ENCODE measurements at places on chromosomes 1 and 21.

DNA sequence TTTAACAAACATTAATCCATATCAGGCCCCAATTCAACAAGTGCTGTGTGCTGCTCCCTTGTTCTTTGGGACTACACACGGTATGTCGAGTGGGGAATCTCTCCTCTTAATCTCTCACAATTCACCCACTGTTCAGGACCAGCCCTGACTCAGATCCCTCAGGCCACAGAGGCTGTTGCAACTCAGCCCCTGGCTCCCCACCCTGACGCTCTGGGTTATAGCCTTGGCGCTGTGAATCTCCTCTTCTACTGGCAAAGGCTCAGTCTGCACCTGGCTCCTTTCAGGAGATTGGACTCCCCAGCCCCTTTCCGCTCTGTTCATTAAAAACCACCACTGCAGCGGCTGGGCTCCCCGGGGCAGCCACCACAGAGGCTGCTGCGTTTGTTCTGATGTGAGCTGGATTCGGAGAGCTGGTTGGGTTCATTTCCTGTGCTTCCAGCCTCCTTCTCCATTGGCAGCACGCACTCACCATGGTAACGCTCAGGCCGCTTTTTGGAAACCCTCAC, 13.0 kb downstream of the CAPN8 start:
- no peak overlapping the region for H3K27ac ChIP-seq
- H3K36me3 ChIP-seq: no peaks in the 10 kb centered on the region
- no peak overlapping the region for H3K4me3 ChIP-seq
- no peak for DNase-seq
- H3K4me1 ChIP-seq: no peaks in the 10 kb centered on the region
- no peaks in the 10 kb centered on the region for H3K27me3 ChIP-seq

DNA sequence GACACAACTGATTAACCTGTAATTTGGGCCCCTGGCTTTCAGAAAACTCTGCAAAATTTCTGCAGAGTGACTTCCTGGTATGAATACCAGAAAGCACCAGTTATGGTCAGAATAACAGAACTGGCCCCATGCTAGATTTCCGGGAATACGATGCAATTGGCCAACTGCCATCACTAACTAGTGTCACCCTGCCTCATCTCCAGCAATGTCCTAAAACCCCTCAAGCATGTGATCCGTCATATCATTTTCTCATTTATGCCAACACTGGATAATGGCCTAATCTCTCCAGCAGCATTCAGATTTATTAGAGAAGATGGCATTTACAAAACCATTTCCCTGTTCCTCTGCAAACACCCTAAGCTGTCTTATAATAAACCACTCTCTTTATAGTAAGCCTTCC, 15.4 kb downstream of the KAZN start:
- H3K27me3 ChIP-seq: no peaks in the 10 kb centered on the region
- DNase-seq: no peak
- no peaks in the 10 kb centered on the region for H3K4me1 ChIP-seq
- H3K36me3 ChIP-seq: no peaks in the 10 kb centered on the region

DNA sequence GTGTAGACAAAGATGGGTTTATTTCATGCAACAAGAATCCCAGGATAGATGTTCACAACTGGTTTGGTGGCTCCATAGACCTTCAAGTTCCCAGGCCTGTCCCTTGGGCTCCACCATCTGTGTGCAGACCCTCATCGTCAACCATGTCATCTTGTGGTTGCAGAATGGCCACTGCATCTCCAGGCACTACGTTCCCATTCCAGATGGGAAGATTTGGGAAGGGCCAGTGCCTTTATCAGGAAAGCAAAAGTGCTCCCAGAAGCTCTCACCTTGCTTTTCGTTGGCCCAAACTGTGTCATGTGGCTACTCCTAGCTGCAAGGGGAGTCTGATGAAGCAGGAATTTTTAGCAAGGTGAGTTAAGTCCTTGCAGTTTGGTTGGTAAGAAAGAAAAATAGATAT, 12.8 kb downstream of the TMCC2 start:
- H3K27me3 ChIP-seq: no peaks in the 10 kb centered on the region
- no peaks in the 10 kb centered on the region for H3K4me1 ChIP-seq
- H3K4me3 ChIP-seq: no peak overlapping the region
- DNase-seq: no peak
- no peaks in the 10 kb centered on the region for H3K36me3 ChIP-seq

DNA sequence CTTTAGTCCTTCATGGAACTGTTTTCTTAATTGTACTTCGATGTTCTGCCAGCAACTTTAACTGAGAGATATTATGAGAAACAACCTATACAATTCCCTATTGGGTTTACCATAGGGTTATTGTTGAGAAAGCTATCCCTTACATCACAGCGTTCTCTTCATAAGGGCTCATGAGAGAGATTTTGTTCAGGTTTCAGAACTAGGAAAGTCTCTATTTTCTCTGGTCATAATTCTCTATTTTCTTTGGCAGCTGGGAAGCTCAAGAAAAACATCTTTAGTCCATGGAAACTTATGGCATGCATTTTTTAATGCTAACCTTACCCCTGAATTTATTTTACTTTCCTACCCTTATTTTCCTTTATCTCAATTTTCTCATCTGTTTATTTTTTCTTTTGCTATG, 38.2 kb downstream of the NMNAT2 start:
- H3K27ac ChIP-seq: no peak overlapping the region
- no peaks in the 10 kb centered on the region for H3K4me1 ChIP-seq
- no peak overlapping the region for H3K4me3 ChIP-seq
- no peak for DNase-seq
- H3K27me3 ChIP-seq: no peaks in the 10 kb centered on the region

- DNase-seq: no peak
- no peaks in the 10 kb centered on the region for H3K4me1 ChIP-seq
- H3K27ac ChIP-seq: no peak overlapping the region
- H3K36me3 ChIP-seq: no peaks in the 10 kb centered on the region
These were observed 233.5 kb downstream of the TRABD2B start for GRCh38 chr1:47763591-47764171.

- H3K36me3 ChIP-seq: no peaks in the 10 kb centered on the region
- no peaks in the 10 kb centered on the region for H3K4me1 ChIP-seq
- no peak overlapping the region for H3K4me3 ChIP-seq
- DNase-seq: no peak
- H3K27ac ChIP-seq: no peak overlapping the region
- no peaks in the 10 kb centered on the region for H3K27me3 ChIP-seq
These were observed 16.0 kb upstream of the RSPO1 start for GRCh38 chr1:37650721-37651120.

All from right lobe of liver (tissue), 6 donors.